ENCODE measurements at places on chromosomes 13 and 19.

GRCh38 chr19:4199699-4200293 lies 17.3 kb downstream of the ANKRD24 start:
- DNase-seq: no peak

GRCh38 chr13:112596235-112596634 lies 8.3 kb upstream of the TUBGCP3 start:
- DNase-seq: no peak

DNA sequence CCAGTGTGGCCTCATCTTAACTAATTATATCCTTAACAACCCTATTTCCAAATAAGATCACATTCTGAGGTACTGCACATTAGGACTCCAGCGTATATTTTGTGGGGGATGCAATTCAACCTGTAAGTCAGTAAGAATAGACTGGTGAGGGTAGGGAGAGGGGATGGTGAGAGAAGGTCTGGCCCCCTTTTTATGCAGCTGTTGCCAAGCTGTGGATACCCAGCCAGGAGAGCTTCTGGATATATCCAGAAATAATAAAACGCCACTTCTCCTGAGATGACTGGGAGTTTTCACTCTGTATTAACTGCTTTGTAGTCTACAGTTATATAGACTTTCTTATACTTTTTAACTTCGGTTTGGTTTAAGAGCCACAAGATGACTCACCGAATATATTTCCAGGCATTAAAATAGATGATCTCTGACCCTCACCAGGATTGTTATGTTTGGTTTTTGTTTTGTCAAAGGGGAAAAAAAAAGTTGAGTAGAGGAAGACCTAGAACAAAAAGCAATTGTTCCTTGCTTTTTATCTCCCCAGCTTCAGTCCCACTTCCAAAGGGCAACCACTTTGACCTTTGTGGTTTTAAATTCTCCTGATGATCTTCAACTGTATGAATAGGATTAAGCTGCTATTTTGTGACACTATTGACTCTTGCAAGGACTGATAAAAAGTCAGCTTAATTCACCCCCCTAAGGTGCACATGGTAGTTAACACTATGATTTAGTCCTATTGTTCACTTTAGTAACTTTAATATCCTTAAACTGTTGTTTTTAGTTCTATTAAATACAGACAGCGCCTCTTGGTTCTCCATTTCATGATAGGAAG lies 3.1 kb upstream of the NEK3 start:
- DNase-seq: no peak

DNA sequence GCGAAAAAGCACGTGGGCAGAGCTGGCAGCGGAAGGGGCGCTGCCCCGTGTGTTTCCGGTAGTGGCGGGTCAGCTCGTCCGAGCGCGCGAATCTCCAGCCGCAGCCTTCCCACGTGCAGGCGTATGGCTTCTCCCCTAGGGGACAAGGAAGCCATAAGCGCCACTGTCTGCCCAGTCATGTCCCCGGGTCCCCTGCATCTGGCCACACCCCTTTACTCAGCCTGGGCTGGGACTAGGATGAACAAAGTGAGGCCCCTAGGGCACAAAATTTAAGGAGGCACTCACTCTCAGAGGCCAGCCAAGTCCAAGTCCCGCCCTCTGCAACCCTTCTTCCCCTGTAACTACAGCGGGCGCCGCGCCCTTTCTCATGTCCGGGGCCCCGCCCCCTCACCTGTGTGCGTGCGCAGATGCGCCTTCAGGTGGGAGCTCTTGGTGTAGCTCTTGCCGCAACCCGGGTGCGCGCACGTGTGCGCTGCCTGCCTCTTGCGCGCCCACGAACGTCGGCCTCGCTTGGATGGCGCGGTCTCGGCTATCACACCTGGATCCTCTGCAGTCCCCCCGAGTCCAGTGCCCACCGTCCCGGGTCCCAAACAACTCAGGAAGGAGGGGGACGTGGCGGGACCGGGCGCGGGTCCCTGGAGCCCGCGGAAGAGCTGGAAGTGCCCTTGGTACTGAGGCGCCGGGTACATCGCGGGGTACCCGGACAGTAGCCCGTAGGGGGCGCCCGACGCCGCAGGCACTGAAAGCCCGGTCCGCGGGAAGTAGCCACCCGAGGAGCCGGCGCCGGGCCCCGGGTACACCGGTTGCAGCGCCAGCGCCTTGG lies 1.9 kb downstream of the KLF1 start:
- DNase-seq: peak; percentile 94

DNA sequence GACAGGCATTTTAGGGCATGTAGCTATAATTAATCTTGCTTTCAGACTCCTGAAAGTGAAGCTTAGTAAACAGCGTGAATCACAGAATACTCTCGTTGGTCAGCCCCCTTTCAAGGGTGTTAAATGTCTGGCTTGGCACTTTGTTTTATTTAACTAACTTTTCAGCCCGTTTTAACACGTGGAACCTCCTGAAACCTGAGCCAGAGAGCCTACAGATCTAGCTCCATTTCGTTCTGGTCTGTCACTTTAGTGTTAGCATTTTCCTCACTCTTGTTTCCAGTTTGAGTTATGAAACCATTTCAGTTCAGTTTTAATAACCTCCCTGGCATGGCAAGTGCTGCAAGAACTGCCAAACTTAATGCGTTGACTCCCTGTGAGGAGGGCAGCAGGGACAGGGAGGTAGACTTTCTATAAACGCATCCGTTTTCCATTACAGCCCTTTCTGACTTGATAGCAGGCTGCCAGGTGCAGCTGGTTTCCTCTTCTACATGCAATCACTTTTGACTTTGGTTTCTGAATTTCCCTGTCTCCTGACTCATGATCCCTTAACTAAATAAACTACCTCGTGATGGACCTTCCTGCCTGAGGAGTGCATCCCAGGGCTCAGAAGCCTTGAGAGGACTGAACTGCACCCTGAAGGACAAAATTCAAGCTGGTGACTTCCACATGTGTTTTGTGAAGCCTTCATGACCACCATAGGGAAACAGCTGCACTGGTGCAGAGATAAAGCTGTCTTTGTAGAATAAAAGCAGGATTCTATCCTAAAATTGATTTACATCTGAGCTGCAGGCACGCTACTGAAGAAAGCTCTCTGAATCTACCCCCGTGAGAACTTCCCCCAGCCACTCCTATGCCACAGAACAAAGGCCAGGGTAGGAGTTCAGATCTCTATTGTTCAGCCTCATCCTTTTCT lies 192.6 kb downstream of the DLEU7 start:
- DNase-seq: no peak

- no peak for DNase-seq
These were observed 88.4 kb downstream of the IRS2 start for GRCh38 chr13:109697936-109698335.

GRCh38 chr13:79869326-79869725 lies 388.4 kb downstream of the NDFIP2 start:
- no peak for DNase-seq

- DNase-seq: no peak
These were observed 1135.0 kb downstream of the SLITRK1 start for GRCh38 chr13:82747291-82747690.

DNA sequence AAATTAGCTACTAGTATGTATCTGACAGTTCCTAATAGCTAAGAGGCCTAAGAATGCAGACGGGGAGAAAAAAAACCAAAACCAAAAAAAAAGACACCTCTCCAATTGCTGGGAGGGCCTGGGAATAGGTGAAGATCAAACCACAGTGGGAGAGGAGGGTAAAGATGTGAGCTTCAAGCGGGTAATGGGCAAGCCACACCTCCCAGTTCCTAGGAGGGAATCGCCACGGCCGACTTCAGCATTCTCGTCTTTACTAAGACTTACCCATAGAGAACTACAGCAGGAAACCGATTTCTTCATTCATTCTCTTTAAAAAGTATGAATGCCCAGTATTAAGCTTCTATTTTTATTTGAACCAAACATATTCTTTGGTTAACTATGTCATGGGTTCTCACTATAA lies 5.6 kb upstream of the EEF1AKMT1 start:
- DNase-seq: no peak

DNA sequence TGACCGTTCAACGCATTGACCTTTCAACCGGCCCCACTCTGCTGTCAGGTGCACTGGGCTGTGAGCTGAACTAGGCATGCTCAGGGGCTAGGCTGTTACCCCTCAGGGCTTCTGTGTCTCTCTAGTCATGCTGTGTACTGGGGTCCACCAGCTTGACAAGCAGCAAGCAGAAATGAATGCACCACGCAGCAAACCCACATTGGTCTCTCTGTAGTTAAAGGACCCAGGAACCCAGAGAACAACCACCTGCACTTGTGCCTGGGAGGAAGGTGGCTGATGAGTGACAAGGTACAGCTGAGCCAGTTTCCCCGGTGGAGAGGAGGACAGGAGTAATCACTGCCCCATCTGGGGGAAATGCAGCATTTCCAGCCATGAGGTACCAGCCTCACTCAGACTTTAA lies 159.9 kb downstream of the USP12 start:
- no peak for DNase-seq

DNA sequence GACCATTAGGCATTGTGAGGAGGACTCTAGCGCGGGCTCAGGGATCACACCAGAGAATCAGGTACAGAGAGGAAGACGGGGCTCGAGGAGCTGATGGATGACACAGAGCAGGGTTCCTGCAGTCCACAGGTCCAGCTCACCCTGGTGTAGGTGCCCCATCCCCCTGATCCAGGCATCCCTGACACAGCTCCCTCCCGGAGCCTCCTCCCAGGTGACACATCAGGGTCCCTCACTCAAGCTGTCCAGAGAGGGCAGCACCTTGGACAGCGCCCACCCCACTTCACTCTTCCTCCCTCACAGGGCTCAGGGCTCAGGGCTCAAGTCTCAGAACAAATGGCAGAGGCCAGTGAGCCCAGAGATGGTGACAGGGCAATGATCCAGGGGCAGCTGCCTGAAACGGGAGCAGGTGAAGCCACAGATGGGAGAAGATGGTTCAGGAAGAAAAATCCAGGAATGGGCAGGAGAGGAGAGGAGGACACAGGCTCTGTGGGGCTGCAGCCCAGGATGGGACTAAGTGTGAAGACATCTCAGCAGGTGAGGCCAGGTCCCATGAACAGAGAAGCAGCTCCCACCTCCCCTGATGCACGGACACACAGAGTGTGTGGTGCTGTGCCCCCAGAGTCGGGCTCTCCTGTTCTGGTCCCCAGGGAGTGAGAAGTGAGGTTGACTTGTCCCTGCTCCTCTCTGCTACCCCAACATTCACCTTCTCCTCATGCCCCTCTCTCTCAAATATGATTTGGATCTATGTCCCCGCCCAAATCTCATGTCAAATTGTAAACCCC lies 2.8 kb upstream of the CEACAM5 start:
- peak; percentile 43 for DNase-seq

DNA sequence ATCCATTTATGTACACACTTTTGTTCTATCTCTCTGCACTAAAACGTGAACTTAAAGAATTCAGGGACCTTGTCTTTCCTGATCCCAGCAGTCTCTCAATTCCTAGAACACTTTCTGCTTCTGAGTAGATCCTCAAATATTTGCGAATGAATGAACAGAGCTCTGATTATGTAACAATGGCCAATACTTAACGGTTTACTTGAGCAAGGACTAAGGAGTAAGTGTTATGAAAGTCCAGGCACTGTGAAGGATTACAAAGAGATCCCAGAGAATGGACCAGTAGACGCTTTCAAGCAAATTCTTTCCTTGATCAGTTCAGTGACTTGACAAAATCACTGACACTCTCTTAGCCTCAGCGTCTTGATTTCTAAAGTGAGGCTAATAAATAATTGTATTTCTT lies 514.5 kb upstream of the KLHL1 start:
- no peak for DNase-seq

DNA sequence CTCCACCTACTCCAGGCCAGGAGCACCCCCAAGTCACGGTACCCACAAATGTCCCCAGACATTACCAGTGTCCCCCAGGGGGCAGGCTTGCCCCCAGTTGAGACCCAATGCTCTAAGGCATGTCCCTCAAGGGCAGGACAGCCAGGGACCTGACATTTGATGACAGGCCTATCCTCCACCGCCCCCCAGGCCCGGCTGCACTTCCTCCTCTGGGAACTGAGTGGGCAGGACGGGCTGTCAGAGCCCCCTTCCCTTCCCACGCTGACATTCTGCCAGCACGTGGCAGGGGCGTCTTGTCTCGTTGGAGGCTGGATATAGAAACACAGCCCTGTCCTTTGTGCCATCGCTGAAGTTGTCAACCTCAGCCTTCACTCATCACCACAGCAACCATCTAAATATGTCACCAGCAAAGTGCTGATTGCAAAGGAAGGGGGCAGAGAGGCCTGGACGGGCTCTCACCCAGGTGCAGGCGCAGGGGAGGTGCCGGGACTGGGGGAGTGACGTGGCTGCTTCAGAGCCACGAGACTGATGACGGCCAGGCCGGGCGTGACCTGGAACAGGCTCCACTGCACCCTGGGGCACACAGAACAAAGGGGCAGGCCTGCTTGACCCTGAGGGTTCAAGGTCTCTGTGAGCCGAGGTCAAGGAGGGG lies 38.4 kb downstream of the GNG7 start:
- no peak for DNase-seq

DNA sequence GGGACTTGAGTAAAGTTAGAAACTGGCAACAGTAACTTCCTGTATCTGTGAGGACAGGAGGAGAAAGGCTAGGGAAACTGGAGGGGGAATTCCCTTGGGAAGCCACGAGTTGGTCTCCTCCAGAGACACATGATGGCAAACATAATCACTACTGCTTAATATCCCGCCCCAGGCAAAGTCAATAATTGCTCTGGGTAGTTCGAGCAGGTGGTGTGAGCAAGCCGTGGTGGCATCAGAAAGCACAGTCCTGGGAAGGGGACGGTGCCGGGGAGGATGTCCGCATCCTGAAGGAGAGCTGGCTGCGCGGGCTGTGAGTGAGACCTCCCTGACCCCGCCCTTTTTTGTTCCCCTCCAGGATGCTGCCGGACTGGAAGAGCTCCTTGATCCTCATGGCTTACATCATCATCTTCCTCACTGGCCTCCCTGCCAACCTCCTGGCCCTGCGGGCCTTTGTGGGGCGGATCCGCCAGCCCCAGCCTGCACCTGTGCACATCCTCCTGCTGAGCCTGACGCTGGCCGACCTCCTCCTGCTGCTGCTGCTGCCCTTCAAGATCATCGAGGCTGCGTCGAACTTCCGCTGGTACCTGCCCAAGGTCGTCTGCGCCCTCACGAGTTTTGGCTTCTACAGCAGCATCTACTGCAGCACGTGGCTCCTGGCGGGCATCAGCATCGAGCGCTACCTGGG lies 1.4 kb downstream of the FFAR2 start:
- DNase-seq: peak; percentile 18

- DNase-seq: peak; percentile 83
These were observed 3.8 kb downstream of the C13orf46 start for GRCh38 chr13:113969973-113970611.

GRCh38 chr13:55583953-55584593 lies 1556.6 kb upstream of the PRR20A start:
- DNase-seq: no peak

All from MCF 10A (cell line).